ENCODE measurements at places on chromosomes 5 and 9.

- no peak for DNase-seq
Observed at GRCh38 chr5:160773646-160774410, 78.2 kb downstream of the ATP10B start.

DNA sequence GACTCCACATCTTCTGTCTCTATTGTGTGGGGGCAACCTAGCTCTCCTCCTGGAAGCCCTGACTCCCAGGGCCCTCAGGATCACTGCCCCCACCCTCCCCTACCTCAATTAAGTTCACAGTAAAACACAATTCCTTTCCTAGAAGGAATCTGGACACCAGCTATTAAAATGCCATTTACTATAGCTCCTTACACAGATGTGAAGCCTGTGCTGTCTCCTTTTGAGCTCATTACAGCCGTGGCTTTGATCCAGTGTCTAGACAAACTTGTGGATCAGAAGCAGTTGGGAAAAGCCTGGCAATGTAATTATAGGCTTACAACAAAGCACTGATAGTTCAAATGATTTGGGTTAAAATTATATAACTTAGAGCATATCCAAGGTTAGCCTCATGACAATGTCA, 107.0 kb upstream of the SMIM23 start:
- no peak for DNase-seq

DNA sequence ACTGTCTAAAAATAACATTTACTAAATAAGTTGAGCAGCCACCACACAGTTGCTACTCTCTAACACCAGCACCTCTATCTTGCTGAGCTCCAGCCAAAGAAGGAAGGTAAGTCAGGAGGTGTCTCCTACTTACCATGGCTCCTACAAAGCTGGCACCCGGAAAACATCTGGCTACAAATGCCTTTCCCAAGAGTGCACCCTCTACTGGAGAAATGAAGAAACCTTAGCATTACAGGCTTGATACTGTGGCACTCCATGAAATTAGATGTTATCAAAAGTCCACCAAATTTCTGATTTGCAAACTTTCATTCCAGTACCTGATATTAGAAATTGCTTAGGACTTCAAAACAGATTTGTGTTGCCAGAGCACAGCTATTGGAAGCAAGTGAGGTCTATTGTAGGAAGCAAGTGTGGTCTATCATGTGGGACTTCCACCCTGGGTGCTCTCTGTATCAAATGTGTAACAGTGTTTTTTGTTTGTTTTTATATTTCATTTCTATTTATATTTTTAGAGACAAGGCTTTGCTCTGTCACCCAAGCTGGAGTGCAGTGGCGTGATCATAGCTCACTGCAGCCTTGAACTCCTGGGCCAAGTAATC, 25.7 kb upstream of the RFK start:
- DNase-seq: peak; percentile 12

- DNase-seq: peak; percentile 77
Observed at GRCh38 chr9:79809931-79810330, 238.2 kb downstream of the TLE4 start.

DNA sequence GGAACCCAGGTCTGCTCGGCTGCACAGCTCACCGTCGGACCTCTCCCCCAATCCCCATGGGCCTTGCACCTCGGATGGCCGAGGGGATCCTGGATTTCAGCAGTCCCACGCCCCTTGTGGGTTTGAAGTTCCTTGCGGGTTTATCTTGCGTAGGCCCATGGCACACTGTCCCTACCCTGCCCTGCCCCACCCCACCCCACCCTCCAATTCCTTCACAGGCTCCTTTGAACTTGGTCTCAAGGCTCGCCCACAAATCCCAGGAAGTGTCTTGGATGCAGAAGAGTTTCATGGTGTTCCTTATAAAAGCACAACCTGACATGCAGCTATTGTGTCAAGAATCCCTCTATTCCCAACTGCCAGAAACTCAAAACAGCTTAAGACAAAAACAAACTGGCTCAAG, 11.2 kb upstream of the SMIM23 start:
- no peak for DNase-seq

- no peak for DNase-seq
Observed at GRCh38 chr5:141637123-141637766, 448 bp downstream of the RELL2 start.

GRCh38 chr9:8871796-8872445, 1072.3 kb upstream of the DMAC1 start:
- no peak for DNase-seq

GRCh38 chr5:79806741-79807140, 117.1 kb downstream of the CMYA5 start:
- no peak for DNase-seq

All from SJSA1 (cell line).